ENCODE measurements at places on chromosomes 7 and 10.

DNA sequence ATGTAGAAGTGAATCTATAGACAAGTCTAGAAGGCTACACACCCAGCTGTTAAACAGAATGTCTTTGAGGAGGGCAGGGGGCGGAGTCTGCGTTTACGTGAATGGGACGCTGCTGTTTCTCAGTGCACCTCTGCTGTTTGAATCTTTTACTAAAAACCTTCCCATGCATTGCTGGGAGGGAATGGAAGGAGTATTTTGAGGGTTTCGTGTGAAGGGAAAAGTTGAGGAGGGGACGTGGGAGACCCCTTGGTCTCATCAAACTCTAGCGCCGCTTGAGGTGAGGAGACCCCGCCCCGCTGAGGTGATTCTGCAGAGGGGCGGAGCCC, 492 bp upstream of the VCL start:
- no peak for DNase-seq

DNA sequence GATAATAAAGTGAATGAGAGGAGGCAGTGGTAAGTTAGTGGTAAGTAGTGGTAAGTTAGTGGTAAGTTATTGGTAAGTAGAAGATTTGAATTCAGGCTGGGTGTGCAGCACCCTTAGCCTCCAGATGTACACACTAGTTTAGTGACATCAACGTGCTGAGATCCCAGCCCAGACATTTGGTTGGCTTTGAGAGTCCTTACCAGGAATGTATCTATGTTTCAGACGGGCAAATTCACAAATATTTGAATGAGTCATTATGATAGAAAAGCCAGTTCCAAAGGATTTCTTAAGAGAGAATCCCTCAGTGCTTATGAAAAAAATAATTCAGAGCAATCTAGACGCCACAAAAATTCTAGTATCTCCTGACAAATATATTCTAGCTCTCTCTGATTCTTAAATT, 70.0 kb downstream of the ARL4A start:
- no peak for DNase-seq

DNA sequence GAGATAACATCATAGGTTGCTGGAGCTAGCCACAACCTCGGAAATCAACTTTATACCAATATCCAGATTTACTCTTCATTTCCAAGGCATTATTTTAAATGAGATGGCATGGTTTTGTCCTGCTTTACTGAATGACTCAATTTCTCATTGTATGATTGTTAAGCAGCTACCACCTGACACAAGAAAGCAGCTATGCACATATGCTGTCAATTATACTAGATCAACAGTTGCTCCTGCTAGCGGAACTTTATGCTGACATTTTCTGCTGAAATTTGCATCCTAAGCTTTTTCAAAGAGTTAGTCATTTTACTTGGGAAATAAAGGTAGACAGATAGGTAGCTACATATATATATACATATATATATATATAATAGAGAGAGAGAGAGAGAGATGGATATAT, 8.9 kb upstream of the CH25H start:
- no peak for DNase-seq

DNA sequence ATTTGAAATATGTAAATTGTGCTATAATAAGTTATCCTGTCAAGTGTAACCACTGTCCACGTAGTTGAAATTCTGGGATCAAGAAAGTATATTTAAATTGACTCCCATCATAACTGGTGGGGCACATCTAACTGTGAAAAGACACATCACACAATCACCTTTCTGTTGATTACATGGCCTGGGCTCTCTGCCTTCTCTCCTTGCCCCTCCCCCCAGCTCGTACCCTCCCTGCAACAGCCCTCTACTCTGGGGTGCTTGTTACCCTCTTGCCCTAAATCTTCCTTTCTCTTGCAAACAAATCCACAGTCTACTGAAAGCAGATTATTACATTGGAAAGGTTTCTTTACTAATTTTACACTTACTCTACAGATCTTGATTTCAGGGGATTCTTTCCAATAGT, 56.3 kb downstream of the CCDC186 start:
- no peak for DNase-seq

GRCh38 chr10:1633783-1634182, 103.5 kb downstream of the ADARB2 start:
- DNase-seq, result no peak

DNA sequence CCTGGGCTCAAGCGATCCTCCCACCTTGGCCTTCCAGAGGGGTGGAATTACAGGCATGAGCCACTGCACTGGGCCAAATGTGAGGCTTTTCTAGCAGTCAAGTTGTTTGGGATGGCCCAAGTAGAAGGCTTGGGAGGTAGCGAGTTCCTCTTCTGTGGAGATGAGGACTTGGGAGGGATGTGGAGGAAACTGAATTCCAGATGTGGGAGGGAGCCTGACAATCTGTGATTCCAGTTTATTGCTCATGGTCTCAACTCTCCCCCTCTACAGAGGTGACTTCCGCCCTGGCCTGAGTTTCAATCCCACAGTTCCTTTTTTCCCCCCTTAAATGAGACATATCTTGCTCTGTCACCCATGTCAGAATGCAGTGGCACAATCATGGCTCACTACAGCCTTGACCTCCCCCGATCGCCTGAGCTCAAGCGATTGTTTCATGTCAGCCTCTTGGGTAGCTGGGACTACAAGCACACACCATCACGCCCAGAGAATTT, 3.4 kb downstream of the STYXL1 start:
- DNase-seq, result no peak

DNA sequence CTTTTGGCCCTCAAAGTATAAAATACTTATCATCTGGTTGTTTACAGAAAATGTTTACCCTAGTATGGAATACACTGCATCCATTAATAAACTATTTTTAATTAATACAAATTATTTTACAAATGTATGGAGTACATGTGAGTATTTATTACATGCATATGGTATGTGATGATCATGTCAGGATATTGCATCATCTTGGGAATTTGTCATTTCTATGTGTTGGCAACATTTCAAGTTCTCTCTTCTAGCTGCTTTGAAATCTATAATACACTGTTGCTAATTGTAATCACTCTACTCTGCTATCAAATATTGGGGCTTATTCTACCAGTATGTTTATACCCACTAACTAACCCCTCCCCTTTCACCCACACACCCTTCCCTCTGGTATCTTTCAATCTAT, 103.9 kb upstream of the THSD7A start:
- DNase-seq, result no peak

DNA sequence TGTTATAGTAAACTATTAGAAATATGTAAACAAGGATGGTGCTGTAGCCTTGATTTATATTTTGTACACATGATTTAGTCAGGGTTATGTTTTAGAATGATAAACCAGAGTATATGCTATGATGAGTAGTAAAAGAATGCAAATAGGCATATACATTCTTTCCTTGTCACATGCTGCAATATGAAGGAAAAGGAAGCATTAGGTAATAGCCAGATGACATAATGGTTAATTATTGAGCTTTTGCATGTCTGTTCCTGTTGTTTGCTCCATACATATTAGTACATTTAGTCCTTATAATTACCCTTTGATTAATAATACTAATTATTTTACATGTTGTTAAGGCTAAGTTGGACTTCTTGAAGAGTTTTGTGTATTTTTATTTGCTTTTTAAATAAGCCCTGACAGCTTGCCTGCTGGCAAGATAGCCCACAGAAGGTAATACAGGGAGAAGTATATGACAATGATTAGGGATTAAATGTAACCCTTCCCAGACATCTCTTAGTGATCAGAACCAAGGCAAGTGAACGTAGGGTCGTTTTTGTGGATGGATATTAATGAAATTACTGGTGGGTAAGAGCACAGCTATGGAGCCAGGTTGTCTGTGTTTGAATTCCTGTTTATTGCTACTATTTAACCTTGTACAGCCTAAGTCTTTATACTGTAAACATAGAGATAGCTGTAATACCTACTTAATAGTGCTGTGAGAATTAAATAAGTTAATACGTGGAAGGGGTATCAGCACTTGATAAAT, 68.4 kb downstream of the PHTF2 start:
- no peak for DNase-seq

DNA sequence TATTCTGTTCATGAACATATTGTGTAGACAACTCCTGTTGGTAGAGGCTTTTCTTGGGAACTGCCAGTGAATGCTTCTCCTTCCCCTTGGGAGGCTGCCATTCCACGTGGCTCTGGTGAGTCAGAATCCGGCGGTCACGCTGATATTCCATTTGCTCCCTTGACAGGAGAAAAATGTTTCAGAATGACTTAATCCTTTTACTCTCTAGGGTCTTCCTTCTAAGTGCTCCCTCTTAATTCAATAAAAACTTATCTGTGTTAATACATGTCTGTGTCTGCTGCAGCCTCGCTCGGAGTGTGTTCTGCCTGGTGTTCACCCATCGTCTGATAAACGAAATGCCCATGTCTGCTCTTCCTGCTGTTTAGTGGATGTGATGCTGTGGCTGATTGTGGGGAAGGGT, 278.6 kb downstream of the ARHGAP12 start:
- no peak for DNase-seq

DNA sequence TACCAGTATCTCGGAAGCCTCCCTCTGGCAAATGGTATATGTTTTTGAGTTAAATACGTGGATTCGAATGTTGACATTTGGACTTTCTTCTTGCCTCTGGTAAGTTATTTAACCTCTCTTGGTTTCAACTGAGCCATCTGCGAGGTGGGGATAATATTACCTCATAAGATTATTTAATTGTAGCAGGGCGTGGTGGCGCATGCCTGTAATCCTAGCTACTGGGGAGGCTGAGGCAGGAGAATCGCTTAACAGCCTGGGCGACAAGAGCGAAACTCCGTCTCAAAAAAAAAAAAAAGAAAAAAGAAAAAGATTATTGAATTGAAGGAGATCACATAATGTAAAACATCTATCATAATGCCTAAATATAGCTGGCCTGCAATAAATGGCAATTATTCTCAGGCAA, 396 bp upstream of the TAF5 start:
- no peak for DNase-seq

DNA sequence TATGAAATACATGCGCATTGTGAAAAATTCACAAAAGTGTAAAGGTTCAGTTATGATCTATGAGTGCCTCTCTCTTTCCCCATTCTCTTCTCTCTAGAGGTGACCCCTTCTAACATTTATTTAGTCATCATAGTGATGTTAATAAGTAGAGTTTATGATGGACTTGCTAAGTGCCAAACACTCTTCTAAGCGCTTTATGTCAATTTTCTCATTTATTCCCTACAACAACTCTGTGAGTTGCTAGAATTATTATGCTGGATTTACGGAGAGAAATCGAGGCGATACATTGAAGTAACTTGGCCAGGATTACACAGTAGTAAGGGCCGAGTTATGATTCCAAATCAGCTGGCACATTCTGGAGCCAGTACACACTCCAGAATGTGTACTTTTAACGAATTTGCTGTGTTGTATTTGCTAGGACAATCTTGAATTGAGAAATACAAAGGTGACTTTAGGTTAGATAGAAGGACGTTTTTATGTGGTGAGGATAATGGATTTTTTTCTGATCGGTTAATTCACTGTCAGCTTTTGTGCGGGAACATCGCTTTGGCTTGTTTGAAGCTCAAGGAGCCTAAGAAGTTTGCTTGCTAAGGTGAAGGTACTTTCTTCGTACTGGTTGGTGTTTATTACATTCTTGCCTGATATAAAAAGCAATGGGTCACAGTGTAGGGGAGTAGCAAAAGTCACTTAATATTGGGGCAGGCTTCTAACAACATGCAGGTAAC, 1.4 kb downstream of the ATRNL1 start:
- DNase-seq, result no peak

- no peak for DNase-seq
Observed at GRCh38 chr10:23702977-23703414, 264.1 kb downstream of the OTUD1 start.

- no peak for DNase-seq
Observed at GRCh38 chr10:23015021-23015707, 80.2 kb upstream of the MSRB2 start.

GRCh38 chr10:119542988-119543813, 682 bp upstream of the RGS10 start:
- DNase-seq, result no peak

- no peak for DNase-seq
Observed at GRCh38 chr7:3083350-3083749, 39.7 kb upstream of the CARD11 start.

DNA sequence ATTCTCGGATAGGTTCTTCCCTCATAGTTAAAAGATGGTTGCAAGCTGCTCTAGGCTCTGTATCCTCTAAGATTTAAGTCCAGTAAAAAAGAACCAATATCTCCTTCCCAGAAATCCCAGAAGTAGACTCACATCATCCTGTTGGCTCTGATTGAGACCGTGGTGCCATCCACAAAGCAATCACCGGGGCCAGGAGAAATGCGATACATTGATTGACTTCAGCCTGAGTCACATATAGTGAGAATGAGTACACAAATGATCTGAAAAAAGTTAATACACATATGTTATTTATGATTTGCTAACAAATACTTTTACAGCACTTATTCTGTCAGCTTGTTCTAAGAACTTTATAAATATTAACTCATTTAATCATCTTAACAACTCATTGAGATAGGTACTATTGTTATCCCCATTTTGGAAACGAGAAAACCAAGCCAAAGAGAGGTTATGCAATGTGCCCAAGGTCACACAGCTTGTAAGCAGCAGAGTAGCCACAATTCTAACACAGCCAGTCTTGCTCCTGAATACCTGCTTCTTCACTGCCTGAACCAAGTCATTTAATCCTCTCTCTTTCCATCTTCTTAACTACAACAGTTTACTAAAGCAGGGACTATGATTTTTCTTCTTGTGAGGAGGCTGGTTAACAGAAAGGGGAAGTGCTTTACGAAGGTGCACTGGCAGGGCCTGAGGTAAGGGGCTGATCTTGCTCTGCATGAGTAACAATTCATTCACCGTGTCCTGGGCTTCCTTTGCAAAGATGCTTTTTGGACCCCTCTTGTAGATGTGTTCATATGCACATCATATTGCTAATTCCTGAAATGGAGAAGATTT, 177.0 kb downstream of the REEP3 start:
- no peak for DNase-seq

DNA sequence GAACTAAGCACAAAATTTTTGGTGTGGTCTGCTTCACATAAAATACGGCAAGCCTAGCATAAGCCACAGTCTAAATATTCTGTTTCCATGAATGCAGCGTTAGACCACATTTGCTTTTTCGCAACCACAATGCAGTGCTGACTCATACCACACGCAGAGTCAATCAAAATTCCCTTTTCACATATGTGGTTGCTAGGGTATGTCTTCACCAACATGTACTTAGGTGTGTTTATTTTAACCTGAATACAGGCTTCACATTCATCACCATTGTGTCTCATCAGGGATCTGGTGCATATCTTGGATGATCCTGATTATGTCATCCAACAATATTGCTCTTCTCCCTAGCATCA, 90.8 kb downstream of the CHN2 start:
- peak; percentile 98 for DNase-seq

DNA sequence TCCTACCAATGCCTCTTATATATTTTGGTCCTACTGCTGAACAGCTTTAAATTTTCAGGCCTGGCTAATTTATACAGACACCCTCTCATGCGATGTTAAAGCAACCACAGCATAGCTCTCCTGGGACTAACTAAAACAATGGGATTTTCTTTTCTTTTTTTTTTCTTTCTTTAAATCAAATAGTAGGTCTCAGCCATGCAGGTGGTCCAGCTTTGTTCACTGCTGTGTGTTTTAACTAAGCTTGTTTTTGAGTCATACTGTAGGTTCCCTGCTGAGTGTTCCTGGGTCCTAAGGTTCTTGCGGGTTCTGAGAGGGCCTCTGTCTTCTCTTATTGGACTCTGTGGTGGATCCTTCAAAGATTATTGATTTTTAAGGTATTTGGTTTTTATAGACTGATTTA, 113.1 kb upstream of the SORCS1 start:
- DNase-seq, result no peak
